ENCODE measurements at places on chromosomes 5 and 9. TPM values are rescaled to one million over a fixed set of nuclear protein-coding genes. Genes with fewer than 3 reads are reported as not detected.

The KCNMB1 gene
- total RNA-seq, result not detected

DNA sequence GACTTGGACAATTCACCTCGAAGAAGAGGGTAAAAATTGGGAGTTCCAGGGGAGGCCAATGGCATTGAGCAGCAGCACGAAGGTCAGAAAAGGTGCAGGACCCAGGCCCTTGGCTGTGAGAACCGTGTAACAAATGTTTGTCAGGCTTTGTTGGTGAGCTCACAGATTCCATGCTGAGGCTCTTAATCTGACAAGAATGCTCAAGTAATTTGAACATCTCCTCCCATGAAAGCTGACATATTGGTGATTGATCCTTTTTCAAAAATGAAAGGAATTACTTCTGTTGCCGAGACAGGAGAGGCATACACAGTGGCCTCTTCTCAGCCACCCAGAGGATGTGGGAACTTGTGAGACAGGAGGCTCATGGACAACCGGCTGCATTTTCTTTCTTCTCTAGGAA lies 11.6 kb downstream of the RAI14 start:
- DNase-seq, result no peak

DNA sequence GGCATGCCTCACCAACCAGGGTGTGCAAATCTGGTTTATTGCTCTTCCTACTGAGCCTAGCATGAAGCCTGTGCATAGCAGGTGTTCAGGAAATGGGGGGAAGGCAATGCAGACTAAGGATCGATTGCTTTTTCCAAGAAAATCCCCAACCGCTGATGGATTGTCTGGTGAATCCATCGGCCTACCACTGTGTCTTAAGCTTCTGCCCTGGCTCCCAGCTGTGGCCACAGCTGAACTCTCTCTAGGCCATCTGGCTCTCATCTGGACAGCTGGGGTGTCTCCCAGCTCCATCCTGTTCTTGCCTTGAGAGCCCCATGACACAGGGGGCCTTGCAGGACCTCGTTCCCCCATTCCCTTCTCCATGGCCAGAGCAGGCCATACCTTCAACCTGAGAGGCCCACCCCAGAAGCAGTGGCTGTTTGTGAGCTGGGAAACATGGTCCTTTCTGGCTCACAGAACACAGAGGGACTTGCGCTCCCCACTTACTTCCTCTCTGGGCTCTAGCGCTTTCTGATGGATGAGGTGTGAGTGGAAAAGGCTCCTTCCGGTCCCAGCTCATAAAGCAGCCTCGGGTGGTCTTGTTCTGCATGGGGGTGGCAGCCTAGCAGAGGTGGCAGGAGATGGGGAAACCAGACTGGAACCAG lies 41.8 kb downstream of the COL27A1 start:
- DNase-seq, result no peak

DNA sequence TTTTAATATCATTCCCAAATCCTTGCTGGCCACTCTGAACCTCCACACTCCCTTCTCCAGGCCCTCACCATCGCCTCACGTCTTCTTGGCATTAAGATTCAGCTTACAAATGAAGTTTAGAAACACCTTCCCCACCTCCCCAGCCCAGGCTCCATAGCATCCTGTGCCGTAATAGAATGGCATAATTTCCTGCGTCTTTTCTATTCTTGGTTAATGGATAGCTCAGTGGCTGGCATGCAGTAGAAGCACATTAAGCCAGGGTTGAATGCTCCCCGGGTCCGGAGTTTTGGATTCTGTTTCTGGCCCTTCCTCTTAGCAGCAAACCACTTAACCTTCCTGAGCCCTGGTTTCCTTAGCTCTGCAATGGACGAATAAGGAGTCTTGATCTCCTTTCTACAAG lies 13.8 kb downstream of the WWC1 start:
- no peak for DNase-seq

The CFAP90 gene
- 10.2 TPM for total RNA-seq

The TRAF2 gene
- 5.2 TPM for total RNA-seq

Data from body of pancreas (tissue), 4 donors.